Stimulated activated CD8-positive, alpha-beta memory T cell treated with anti-CD3 and anti-CD28 coated beads, Interleukin-2, amount 100 ng/mL, for 1 hour (primary cell): ENCODE measurements at places on chromosomes 1 and 21.

DNA sequence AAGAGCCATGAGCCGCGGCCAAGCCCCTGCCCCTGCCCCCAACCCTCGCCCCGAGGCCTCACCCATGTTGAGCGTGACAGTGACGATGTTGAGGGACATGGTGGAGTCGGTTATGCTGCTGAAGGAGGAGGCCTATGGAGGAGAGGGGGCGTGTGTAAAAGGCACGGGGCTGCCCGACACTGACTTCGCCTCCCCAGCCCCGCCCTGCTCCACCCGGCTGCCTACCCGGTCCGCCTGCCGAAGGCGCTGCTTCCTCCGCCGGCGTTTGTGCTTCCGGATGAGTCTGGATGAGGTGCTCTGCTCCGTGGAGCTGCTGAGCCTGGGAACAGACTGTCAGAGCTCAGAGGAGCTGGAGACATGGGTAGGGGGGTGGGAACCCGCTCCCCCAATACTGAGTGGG lies 9.0 kb downstream of the DVL1 start:
- DNase-seq, result no peak

GRCh38 chr1:199279872-199280645 lies 641.2 kb downstream of the PTPRC start:
- DNase-seq, result no peak

DNA sequence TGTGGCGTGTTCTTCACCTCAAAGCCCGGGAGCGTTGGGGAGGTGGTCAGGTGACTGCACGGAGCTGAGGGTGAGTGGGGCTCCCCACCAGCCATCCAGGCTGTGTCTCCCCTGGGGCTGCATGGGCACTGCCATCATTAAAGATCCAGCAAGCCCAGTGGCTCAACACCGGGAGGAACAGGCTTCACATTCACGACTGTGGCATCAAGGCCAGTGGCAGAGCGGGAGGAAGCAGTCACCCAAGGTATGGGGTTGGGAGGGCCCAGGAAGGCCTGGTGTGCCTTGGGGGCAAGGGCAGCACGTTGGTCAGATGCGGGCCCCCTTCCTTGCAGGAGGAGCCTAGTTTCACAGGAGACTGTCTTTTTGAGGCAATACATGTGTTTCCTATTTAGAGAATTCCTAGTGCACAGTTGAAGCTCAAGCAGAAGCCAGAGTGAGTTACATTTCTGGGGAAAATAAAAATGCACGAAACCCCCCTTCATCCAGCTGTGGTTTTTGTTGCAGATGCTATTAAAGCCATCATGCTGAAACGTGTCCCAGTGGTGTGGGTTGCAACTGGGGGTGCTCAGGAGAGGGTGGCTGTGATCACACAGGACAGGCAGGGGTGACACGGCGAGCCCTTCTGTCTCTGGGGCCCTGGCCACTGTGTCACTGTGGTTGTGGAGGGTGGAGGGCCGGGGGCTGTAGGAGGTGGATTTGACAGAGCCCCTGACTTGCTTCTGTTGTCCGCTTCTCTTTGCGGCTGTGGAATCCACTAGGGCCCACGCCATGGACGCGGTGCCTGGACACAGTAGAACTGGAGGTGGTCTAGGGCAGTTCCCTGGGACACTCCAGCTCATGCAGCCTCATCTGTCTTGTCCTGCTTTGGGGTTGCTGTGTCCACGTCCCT lies 34.1 kb downstream of the SNAP47 start:
- DNase-seq, result no peak

GRCh38 chr1:231757101-231757404 lies 130.5 kb downstream of the DISC1 start:
- no peak for DNase-seq

DNA sequence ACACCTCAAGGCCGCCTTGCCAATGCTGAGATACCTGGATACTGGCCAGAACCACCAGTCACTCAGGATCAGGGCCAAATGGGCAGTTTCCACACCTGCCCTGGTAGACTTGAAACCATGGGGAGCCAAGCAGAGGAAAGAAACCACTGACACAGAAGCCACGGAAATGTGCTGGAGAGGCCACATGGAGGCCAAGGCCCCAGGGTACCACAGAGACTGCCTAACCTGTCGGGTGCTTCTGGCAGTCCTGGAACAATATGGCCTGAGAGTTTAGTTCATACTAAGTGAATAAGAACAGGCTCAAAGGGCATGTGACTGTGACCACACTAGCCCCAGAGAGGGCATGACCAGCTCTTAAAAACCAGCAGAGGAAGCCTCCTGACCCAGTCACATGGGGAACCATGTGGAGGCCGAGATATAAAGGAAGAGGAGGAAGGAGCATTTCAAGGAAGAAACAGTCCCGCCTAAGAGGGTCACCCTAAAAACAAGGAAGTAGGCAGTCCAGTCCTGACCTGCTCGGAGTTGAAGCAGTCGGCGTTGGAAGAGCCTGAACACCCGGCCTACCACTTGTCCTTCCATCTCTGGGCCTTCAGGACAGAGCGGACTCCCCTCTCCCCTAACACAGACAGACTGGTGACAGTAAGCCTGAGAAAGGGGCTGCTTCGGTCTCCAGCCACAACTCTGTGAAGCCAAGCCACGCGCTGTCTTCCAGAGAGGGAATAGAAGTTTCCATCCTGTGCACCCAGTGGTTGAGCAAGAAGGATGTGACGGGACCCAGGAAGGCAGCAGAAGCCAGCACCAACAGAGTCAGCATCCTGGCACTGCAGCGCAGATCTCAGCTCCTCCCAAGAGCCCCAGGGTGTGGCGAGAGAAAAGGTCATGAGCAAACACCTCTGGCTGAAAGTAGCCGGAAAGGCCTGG lies at the start of gene DENND2D:
DENND2D (minus strand) TSS at position 766 of the 921 bp plus-strand sequence; CDS start at position 579, 187 bp downstream.
- no peak for DNase-seq

DNA sequence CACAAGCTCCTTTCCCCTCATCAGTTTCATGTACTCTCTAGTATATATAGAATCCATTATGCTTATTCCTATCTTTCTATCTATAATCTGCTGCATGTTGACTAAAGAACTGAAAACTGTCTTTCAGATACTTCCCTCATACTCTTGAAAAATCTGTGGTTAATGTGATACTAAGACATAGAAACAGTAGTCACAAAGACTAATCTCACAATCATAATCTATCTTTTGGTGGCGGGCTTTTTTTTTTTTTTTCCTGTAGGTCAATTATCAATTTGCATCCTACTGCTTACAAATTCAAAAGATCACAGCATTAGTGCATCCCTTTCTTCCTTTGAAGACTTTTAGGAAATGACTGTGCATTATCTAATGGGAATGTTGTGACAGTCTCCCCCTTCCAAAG lies 4.7 kb downstream of the UBR4 start:
- DNase-seq, result no peak

- no peak for DNase-seq
These were observed 19.8 kb downstream of the PRKCZ start for GRCh38 chr1:2070016-2070415.

- peak; percentile 85 for DNase-seq
These were observed 81.8 kb downstream of the RUNX3 start for GRCh38 chr1:24847995-24848881.

DNA sequence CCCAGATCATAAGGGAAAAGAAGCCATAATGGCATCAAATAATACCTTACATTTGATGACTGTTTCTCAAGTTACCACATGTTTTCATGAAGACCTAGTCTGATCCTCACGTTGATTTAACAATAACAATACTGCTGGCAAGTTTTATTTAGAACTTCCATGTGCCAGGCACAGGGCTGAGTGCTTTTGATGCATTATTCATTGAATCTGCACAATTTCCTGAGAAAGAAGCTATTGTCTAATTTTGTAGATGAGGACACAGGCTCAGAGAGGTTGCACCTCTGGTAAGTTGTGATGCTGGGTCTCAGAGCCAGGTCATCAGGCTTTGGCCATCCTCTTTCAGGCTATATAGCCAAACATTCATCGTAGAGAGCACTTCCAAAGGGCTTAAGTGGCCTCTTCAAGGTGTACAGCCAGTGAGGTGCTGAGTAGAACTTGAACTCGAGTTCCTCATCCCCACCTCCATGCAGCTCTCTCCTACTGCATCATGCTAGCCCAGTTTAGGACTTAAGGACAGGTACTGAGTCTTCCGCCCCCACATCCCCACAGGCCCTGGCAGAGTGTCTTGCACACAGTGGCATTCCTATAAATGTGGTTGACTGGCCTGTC lies 8.3 kb upstream of the PEF1 start:
- no peak for DNase-seq

GRCh38 chr1:156711011-156711817 lies 5.8 kb upstream of the CRABP2 start:
- no peak for DNase-seq

DNA sequence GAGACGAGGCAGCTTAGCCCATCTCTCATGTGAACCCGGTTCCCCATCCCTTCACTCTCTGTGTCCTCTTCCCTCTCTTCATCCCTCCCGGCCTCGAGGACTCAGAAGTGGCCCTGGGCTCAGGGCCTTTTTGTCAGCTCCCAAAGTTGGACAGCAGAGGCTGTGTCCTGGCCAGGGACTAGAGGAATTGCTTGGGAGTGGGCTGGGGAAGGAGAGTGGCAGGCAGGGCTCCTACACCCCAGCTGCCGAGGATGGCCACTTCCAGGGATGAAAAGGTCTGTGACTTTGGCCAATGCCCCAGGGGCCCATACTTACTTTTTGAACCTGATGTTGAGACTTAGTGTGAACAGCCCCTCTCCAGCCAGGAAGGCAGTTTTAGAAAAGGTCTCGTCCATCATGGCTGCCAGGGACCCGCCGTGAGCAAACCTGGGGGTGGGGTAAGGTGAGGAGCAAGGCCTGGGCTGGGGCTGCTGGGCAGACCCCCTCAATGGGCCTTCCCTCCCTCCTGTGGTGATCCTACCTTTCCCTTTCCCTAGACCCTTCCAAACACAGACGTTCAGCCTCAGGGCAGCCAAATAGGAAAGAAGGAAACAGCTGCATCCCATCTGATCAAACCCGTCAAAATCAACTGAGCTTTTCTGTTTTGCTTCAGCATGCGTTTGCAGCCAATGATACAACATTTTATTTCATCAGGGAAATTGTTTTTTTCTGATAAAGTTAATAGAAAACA lies 5.5 kb downstream of the THEM5 start:
- no peak for DNase-seq

DNA sequence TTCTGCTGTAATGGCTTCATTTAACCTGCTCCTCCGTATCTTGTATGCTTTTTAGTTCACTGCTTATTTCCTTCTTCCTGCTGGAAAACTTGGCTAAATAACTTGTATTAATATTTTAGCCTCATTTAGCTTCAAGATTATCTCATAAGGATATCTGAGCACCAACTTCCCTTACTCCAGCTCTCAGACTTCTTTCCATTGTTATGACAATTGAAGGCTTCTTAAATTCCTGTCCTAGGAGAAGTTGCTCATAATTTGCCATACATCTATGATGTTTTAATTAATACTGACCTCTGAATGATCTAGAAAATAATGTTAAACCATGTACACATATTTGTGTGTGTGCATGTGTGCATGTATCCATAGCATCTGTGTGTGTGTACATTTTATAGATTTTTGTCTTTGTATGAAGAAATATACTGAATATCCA lies 1524.4 kb upstream of the TPTE start:
- DNase-seq, result no peak

DNA sequence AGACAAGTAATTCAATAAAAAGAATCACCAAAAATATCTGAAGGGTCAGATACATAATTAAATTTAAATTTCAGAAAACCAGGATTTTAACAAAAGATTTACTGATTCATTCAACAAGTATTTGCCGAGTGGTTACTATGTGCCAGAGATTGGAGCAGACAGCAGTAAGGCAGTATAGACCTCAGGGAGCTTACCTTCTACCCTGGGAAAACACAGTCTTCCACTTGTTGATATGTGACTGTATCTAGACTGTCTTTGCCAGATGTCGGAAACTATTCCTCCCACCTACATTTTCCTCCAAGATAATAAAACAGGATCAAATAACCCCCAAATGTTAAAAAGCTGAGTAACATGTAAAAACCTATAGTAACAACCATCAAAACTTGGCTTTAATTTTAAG lies 6.2 kb downstream of the HNRNPR start:
- DNase-seq, result no peak

- no peak for DNase-seq
These were observed 35.8 kb upstream of the LMO4 start for GRCh38 chr1:87292684-87293493.

- no peak for DNase-seq
These were observed 670.2 kb upstream of the CXADR start for GRCh38 chr21:16842696-16843035.

DNA sequence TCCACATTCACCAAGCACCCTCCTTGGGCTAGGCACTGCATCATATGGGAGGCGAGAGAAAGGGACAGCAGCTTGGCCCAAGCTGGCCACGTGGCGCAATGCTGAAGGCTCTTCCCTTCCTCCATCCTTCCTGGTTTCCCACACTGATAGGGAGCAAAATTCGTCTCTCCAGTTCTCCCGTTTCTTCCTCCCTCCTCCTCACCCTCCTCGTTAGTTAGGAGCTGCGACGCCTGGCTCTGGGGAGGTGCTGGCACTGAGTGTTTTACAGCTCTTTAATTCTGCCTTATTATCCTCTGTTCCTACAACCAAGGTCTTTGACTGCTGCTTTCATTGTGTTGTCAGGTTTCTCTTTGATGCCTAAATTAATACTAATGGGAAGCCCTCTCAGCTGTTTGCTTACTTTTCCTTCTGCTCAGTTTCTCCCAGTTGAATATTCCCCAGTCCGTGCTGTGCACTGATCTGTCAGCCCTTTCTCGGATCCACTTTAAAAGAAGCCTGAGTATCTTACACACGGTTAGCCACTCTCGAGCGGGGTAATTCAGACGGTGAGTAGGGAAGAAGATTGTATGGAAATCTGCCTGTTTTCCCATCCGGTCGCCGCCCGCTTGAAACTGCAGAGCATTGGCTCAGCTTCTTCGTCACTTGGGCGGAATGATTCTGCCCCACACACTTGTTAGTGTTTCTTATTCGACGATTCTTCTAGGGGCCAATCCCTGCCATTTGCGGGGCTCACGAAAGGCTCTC lies 56.2 kb upstream of the SMYD2 start:
- DNase-seq, result no peak

- no peak for DNase-seq
These were observed 88.0 kb downstream of the NR5A2 start for GRCh38 chr1:200115532-200115931.

DNA sequence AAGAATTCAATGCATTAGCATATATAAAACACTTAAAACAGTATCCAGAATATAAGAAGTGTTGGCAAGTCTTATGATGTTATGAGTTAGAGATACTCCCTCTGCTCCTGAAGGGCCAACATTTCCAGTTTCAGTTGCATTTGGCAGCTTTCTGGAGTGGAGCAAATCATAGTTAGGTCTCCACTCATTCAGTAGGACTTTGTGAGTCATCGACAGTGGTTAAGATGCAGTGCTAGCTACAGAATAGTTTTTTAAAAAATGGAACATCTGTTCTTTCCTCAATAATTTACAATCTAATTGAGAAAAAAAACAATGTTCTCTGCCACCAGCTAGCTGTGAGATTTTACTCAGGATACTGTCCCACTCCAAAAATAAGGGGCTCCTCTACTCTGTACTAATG lies 389.1 kb downstream of the HLX start:
- DNase-seq, result no peak

GRCh38 chr1:12402842-12403241 lies 173.0 kb downstream of the VPS13D start:
- no peak for DNase-seq

- DNase-seq, result no peak
These were observed 11.9 kb downstream of the SH2D2A start for GRCh38 chr1:156804572-156805243.
